Activated T-helper 1 cell treated with Interleukin-2 at 50 U/mL for 16 hours (primary cell): ENCODE measurements at places on chromosomes 11 and 22.

GRCh38 chr11:117565709-117566108 lies 231.3 kb downstream of the DSCAML1 start:
- DNase-seq = no peak

GRCh38 chr11:64485074-64485473 lies 105.9 kb upstream of the SLC22A12 start:
- DNase-seq = no peak

GRCh38 chr22:46674367-46674781 lies 54.2 kb downstream of the GRAMD4 start:
- peak; percentile 69 for DNase-seq

DNA sequence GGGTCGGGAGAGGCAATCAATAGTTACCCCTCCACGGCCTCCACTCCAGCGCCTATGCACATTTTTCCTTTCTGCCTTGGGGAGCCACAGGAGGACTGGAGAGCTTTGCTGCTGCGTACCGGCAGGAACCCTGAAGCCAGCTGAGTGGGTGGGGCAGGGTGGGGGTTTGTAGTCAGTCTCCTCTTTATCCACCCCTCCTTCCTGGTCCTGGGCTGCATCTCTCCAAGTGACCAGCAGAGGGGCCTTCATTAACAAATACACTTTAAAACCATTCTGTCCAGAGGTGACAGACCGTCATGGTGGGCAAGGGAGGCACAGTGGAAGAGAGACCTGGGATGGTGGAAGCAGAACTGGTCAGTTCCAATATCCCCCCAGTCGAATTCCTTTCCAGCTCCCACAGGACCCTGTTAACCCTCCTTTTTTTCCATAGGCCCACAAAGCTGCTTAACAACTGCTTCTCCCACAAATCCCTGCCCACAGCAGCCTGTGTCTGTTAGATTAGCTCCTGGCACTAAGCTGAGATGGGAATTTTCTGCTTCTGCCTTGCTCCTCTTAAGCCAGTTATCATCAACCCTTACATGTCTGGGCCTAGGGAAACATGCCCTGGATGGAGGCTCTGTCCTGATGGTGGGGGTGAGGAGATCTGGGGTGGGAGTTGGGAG lies 3.9 kb upstream of the ABCG4 start:
- DNase-seq = no peak

DNA sequence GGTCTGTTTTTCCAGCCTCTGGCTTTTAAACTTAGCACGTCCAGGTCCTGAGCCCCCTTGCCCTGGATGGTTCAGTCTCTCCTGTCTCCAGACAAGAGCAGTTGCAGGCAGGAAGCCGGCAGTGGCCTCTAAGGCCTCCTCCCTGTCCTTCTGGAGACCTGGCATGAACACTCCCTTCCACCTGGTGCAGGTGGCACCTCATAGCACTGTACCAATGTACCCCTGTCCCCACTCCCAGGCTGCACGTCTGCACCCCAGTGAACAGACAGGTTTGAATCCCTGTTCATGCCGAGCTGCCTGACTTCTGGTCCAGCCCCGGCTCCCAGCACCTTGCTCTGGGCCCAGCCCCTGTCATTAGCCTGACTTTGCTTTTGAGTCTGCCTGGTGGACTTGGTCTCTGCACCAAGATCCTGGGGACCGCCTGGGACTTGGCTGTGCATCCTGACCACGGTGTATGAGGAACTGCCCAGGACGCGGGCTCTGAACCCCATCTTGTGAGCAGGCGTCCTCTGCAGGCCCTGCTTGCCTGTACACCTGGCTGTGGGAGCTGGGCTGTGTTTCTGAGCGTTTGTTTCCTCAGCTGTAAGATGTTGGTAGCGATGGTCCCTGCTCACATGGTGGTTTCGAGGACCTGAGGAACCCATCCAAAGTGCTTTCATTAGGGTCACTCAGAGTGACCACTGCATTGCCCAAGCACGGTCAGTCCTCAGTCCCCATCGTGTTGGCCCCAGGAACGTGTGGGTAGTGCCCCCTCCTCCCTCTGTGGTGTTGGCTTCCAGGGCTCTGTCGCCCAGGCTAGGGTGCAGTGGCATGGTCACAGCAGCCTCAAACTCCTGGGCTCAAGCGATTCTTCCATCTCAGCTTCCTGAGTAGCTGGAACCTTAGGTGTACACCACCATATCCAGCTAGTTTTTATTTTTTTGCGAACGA lies 75.0 kb upstream of the SHANK2 start:
- DNase-seq = no peak

GRCh38 chr11:67440229-67441097 lies 2.8 kb downstream of the CORO1B start:
- DNase-seq = no peak

- DNase-seq = no peak
These were observed 73.9 kb downstream of the SPON1 start for GRCh38 chr11:14036469-14036868.

- no peak for DNase-seq
These were observed 42.2 kb upstream of the FBLN1 start for GRCh38 chr22:45460288-45461109.
